ENCODE measurements at places on chromosomes 5 and 9.

GRCh38 chr5:168844016-168844921 lies 265.1 kb upstream of the PANK3 start:
- DNase-seq = no peak

GRCh38 chr5:178587763-178588611 lies 2.2 kb downstream of the COL23A1 start:
- DNase-seq = no peak

- DNase-seq = peak; percentile 8
These were observed 254.1 kb upstream of the IRX4 start for GRCh38 chr5:2136728-2137333.

DNA sequence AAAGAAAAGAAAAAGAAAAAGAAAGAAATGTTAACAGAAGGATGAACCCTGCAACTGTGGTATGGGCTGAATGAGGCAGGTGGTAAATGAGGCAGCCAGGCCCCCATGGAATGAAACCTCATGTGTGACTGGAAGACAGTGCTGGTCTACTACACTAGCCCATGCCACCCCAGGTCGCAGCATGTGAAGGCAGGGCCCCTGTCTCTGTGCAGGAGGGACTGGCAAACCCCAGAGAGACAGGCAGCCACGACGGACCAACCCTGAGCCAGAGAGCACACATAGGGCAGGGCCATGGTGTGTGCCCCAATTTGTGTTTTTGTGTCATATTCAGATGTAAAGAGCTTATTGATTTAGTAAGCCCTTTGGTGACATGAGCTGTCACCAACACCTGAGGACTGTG lies 198.5 kb downstream of the FBN2 start:
- no peak for DNase-seq

DNA sequence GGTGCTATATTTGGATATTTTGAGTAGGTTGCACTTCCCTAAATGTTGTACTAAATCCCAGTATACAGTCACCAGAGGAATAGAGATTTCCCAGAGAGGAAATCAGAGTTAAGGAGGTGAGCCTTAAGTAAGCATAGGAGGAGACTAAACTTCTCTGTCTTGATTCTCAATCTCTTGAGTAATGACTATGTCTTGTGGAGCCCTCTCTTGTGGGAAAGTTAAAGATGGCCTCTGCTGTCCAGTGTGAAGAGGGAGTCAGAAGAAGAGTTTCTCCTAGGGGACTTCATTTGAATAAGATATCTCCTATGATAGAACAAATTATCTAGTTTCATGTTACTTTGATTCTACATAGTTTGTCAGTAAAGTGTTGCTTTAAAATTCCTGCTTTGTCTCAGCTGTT lies 502.5 kb downstream of the PDE4D start:
- DNase-seq = no peak

- DNase-seq = no peak
These were observed 157.4 kb downstream of the NR3C1 start for GRCh38 chr5:143245929-143246561.

DNA sequence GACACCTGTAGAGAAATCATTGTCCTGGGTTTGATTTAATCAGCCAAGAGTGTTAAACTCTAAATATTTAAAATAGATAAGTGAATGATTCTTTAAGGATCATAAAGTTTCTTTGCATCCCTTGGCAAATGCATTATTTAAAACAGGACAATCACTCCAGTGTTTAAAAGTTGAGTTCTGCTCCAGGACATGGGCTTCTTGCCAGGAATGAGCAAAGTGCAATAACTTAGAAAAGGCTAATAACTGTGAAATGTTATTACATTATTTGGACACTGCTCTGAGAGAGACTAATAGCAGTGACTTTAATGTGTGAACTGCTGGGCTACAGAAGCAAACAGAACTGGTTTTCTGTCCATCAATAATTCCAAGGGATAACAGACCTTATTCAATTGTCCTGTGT lies 283.3 kb downstream of the GABRB2 start:
- no peak for DNase-seq

DNA sequence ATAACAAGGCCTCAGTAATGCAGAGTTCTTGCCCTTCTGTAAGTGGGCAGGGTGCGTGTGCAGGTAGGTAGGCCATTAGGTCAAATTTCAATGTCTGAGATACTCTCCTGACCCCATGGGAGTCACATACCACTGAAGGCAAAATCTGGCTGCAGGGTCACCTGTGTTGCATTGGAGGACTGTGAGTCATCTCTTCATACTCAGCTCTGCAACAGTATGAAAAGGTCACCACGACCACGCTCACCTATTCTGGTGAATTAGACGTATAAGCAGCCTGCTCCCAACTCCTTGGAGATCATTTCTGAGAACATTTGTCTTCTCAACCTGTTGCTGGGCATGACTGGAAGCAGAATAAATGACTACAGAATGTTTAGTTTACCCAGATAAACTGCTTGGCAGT lies 599.8 kb downstream of the PDE4D start:
- DNase-seq = no peak

DNA sequence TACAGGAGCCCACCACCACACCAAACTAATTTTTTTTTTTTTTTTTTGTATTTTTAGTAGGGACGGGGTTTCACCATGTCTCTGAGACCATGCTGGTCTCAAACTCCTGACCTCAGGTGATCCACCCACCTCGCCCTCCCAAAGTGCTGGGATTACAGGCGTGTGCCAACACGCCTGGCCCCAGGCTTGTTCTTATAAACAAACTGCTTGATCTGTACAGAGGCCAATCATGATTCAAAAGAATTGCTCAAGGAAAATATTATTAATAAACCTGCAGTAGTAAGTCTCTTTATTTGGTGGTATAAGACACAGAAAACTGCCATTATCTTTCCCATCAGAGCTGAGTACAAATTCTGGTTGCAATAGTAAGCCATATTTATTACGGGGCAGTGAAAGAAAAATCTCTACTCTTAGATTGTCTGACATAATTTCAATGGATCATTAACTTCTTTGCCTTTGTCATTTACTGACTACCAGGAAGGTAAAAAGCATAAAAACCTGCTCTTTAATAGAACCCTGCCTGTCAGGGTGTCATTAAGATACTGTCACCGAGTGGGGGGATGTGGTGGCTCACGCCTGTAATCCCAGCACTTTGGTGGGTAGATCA lies 33.3 kb downstream of the RASEF start:
- DNase-seq = no peak

GRCh38 chr9:29556317-29556716 lies 1983.0 kb upstream of the C9orf72 start:
- no peak for DNase-seq

GRCh38 chr9:26159575-26160392 lies 481.5 kb upstream of the TUSC1 start:
- no peak for DNase-seq

DNA sequence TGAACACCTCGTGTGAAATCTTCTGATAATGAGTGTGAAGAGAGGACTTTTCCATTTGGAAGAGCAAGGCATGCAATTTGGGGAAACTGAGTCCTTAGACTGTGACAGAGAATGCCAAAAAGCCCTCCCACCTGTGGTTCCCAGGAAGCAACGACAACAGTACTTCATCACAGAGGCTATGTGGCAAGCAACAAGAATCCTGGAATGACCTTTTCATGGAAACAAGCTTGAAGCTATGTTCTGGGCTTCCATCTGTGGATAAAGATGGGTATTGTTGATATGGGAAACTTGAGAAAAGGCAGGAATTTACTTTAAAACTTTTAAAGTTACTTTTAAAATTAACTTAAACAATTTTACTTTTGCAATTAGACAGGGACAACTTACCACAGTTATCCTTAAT lies 131.2 kb upstream of the ANKH start:
- DNase-seq = no peak

DNA sequence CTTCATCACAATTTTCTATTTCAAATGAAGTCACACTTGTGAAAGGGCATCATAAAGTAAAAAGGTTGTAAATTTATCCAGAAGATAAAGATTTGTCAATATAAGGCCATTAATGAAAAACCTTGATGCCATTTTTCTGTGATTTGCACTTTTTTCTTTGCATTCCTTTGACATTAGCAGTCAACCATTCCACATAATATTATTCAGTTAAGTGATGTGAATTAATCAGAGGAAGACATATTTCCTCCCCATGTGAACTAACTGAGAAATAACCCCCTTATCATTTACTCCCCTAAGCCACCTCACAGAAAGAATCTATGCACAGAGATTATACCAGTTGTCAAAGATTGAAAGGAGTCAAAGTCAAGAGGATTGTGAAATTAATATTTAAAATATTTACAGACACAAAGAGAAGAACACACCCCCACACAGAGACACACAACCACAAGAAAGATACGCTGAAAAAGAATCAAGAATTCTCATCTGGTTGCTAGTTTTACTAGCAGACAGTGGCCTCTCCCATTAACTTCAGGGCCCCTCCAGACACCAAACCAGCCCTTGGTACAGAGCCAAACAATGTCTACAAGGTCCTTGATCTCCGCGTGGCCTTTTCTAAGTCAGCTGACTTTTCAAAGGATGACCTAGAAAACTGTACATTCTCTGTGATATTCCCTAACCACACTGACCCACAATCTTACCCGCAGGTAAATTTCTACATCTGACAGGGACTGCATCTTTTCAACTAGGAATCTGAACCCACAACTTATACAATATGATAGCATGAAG lies 29.5 kb downstream of the GNAQ start:
- DNase-seq = no peak

DNA sequence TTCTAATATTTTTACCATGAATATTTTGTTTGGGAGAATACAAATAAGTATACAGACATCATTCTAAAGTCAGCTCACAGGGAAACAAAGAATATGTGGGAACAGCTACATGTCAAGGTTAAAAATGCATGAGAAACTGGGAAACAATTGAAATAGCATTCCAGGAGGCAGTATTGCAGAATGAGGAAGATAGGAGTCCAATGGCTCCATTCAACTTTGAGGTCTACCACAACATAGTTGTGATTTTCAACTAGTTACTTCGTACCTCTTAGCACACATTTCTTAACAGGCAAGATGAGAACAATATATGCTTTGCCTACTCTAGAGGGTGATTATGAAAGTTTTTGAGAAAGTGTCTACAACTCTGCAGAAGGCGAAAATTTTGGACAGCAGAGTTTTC lies 35.2 kb upstream of the CAST start:
- DNase-seq = no peak
